Endodermal cell (in vitro differentiated cells): ENCODE measurements at places on chromosomes 2 and 18. TPM values are rescaled to one million over a fixed set of nuclear protein-coding genes. Genes with fewer than 3 reads are reported as not detected.

- H3K4me1 ChIP-seq: peaks cover 8% of the 10 kb centered on the region
- no peaks in the 10 kb centered on the region for H3K27me3 ChIP-seq
- peak; percentile 60 for DNase-seq
- no peaks in the 10 kb centered on the region for H3K36me3 ChIP-seq
- H3K4me3 ChIP-seq: no peak overlapping the region
Observed at GRCh38 chr18:45567123-45567522, 48.2 kb upstream of the SLC14A2 start.

GPR45 gene
- not detected in 3 replicates for total RNA-seq

DNA sequence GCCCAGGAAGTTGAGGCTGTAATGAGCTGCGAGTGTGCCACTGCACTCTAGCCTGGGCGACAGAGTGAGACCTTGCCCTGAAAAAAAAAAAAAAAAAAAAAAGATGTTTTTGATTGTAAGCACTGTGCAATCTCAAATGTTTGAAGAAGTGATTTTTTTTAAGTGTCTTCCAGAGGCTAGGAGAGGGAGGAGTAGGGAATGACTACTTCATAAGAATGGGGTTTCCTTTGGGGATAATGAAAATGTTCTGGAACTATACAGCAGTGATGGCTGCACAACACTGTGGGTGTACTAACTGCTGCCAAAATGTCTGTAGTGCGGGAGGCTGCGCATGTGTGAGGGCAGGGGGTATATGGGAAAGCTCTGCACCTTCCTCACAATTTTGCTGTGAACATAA is 83.7 kb downstream of the MCFD2 start:
- no peaks in the 10 kb centered on the region for H3K27me3 ChIP-seq
- H3K27ac ChIP-seq: no peak overlapping the region
- peak; percentile 12 for DNase-seq
- no peak overlapping the region for H3K4me3 ChIP-seq
- no peaks in the 10 kb centered on the region for H3K36me3 ChIP-seq
- H3K4me1 ChIP-seq: no peaks in the 10 kb centered on the region

DNA sequence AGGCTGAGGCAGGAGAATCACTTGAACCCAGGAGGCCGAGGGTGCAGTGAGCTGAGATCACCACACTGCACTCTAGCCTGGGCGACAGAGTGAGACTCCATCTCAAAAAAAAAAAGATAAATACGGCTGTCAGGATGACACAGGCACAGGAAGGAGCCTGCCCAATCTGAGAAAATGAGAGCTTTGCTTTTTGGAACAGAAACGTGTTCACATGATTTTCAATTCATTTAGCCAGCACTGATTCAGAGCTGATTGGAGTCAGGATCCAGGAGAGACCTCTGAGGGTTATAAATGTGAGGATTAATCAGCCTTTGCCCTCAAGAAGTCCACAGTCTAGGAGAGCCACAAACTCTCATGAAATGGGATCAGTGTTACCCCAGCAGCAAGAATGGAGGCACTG is 6.9 kb upstream of the SMAD7 start:
- H3K27me3 ChIP-seq: no peaks in the 10 kb centered on the region
- H3K4me1 ChIP-seq: peaks cover 22% of the 10 kb centered on the region
- no peaks in the 10 kb centered on the region for H3K36me3 ChIP-seq

- H3K27me3 ChIP-seq: peaks cover 38% of the 10 kb centered on the region
- peak overlapping the region; percentile 68 for H3K4me3 ChIP-seq
- H3K27ac ChIP-seq: no peak overlapping the region
- peak; percentile 91 for DNase-seq
- H3K4me1 ChIP-seq: no peaks in the 10 kb centered on the region
Observed at GRCh38 chr2:38076710-38077430, 919 bp upstream of the CYP1B1 start.

- H3K27ac ChIP-seq: no peak overlapping the region
- no peaks in the 10 kb centered on the region for H3K36me3 ChIP-seq
- H3K4me1 ChIP-seq: no peaks in the 10 kb centered on the region
- H3K4me3 ChIP-seq: no peak overlapping the region
Observed at GRCh38 chr2:45891719-45892424, 240.4 kb downstream of the PRKCE start.

DNA sequence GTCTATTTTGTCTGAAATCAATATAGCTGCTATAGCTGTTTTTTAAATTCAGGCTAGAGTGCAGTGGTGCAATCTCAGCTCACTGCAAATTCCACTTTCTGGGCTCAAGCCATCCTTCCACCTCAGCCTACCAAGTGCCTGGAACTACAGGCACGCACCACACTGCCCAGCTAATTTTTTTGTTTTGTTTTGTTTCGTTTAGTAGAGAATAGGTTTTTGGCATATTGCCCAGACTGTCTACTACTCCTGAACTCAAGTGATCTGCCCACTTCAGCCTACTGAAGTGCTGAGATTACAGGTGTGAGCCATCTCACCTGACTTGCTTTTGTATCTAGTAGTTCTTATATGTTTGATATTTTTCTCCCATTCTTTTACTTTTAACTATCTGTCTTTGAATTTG is 259.7 kb downstream of the CDH19 start:
- no peak overlapping the region for H3K4me3 ChIP-seq
- H3K27ac ChIP-seq: no peak overlapping the region
- no peaks in the 10 kb centered on the region for H3K27me3 ChIP-seq
- H3K36me3 ChIP-seq: no peaks in the 10 kb centered on the region

CYRIA gene
- total RNA-seq: 0.63 to 0.86 TPM (median 0.73 TPM) in 3 replicates

TM4SF20 gene
- total RNA-seq: not detected in 3 replicates

- DNase-seq: no peak
- H3K27me3 ChIP-seq: no peaks in the 10 kb centered on the region
- no peak overlapping the region for H3K27ac ChIP-seq
- no peaks in the 10 kb centered on the region for H3K36me3 ChIP-seq
Observed at GRCh38 chr18:2087877-2088673, 483.2 kb downstream of the METTL4 start.

DNA sequence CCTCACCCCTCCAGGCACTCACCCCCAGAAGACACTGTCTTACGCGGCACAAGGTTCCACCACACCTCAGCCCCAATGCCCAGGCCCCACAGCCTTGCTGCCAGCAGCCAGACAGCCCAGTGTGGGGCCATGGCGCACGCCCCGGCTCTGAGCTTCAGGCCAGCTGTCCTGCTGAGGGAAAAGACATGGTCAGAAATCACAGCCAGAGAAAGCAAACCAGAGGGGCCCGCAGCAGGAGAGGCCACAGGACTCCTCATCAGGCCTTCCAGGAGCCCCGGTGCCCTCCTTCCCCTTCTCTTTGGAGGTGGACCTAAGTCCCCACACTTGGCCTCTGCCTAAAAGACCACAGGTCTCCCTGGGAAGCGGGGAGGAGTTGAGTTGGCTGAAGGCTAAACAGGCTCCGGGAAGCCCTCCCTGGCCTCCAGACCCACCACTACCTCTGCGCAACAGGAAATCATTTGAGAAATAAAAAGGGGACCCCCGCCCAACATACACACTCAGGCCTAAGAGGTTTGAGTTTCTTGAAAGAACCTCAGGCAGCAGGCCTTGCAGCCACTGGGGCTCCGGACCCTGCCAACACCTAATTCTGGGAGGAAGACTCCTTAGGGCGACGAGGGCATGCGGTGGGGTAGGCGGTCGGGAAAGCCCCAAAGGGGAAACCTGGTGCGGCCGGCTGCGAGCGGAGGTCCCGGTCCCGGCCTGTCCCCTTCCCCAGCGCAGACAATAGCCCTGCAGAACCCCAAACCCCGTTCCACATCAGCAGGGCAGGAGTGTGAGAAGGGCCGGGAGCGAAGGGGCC is 1.9 kb downstream of the SEMA4C start:
- no peaks in the 10 kb centered on the region for H3K27me3 ChIP-seq
- H3K4me3 ChIP-seq: peak overlapping the region; percentile 93
- H3K36me3 ChIP-seq: peaks cover 46% of the 10 kb centered on the region
- peaks cover 4% of the 10 kb centered on the region for H3K4me1 ChIP-seq

DNA sequence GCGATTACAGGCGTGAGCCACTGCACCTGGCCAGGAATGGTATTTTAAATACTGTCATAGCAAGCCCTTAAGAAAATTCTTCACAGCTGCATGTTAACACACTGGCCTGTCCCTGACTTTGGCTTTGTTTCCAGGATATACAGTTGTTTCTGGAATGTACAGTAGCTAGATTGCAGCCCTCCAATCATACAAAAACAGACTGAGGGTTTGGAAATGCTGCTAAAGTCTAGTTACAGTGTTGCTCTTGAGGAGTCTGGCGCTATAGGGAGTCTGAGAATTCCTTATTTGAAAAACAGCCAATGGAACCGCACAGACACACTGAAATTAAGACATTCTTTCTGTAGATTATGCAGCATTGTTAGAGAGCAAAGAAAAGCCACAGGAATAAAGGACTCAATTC is 37.7 kb downstream of the STON1 start:
- H3K27ac ChIP-seq: no peak overlapping the region
- H3K27me3 ChIP-seq: no peaks in the 10 kb centered on the region
- H3K4me3 ChIP-seq: no peak overlapping the region
- no peaks in the 10 kb centered on the region for H3K4me1 ChIP-seq
- H3K36me3 ChIP-seq: no peaks in the 10 kb centered on the region
- DNase-seq: no peak

ASIC4 gene
- 0.16 and 0.29 TPM in 2 replicates for total RNA-seq

PSMA8 gene
- not detected in 3 replicates for total RNA-seq

RAB6C gene
- 0.14 and 0.24 TPM in 2 replicates for total RNA-seq

DNA sequence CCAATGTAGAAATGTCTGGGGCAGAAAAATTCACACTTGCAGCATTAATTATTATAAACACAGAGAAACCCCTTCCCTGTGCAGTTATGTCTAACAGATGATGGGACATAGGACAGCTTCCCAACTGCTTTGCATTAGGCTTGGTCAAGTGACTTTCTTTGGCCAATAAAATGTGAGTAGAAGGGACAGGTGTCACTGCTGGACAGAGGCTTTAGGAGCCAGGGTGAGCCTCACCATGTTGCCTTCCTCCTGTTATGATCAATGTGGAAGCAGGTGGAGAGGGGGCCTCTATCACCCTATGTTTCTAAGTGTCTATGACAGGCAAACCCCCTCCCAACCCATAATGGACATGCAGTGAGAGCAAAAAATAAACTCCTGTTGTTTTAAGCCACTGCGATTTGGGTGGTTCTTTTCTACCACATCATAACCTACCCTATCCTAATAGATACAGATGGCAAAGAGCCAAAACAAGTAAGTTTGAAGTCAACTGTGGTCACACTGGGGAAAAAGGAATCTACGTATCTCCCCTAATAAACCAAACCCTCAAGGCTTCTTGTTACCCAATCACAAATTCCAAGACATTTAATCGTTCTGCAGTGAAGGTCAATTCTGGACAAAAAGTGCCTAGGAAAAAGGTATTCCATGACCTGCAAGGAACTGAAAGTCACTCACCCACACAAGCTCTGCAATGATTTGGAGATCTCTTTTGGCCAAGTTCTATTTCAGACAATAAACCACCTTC is 28.6 kb upstream of the POU3F3 start:
- H3K27ac ChIP-seq: no peak overlapping the region
- no peaks in the 10 kb centered on the region for H3K36me3 ChIP-seq
- no peaks in the 10 kb centered on the region for H3K27me3 ChIP-seq
- H3K4me3 ChIP-seq: no peak overlapping the region

- no peak overlapping the region for H3K4me3 ChIP-seq
- H3K4me1 ChIP-seq: peaks cover 3% of the 10 kb centered on the region
- peaks cover 6% of the 10 kb centered on the region for H3K36me3 ChIP-seq
- no peak for DNase-seq
- H3K27me3 ChIP-seq: no peaks in the 10 kb centered on the region
Observed at GRCh38 chr2:85591563-85591962, 4.0 kb upstream of the RNF181 start.

RNF125 gene
- total RNA-seq: 19.3 to 49.5 TPM (median 23.5 TPM) in 3 replicates

GRCh38 chr2:41930807-41931566 is 116.8 kb upstream of the PKDCC start:
- no peaks in the 10 kb centered on the region for H3K36me3 ChIP-seq
- peaks cover 29% of the 10 kb centered on the region for H3K4me1 ChIP-seq
- H3K4me3 ChIP-seq: no peak overlapping the region

DNA sequence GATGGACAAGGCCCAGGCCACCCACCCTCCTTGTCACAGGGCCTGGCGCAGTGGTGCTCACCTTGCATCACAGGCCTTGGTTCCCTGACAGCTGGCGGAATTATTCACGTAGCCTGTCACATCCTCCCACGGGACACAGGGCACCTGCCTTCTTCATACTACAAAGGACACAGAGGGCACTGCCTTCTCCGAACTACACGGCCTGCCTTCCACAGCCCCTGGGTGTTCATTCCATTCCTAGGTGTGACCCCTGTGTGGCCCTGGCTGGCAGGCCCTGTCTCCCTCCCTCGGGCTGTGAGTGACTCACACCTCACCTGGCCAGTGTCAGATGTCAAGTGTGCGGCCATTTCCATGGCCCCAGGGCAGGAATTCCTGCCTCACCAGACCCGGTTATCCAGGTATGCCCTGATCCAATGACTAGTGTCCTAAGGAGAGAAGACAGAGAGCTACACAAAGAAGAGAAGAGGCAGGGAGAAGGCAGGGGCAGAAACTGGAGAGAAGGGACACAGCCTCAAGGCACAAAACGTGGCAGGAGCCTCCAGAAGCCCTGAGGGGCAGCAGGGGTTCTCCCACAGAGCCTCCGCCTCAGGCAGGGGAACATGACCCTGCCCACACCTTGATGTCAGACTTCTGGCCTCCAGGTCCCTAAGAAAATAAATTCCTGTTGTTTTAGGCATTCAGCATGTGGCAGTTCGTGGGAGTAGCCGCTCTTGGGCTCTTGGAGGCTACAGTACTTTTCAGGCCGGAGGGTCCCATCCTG is 43.4 kb downstream of the MBP start:
- DNase-seq: peak; percentile 92
- no peak overlapping the region for H3K4me3 ChIP-seq
- no peaks in the 10 kb centered on the region for H3K36me3 ChIP-seq
- H3K27me3 ChIP-seq: peaks cover 17% of the 10 kb centered on the region
